ENCODE measurements at places on chromosomes 7 and 10. TPM values are rescaled to one million over a fixed set of nuclear protein-coding genes. Genes with fewer than 3 reads are reported as not detected.

IFIT1B gene
- total RNA-seq, result not detected

NANOS1 gene
- 0.49 TPM for total RNA-seq

HERPUD2 gene
- 71.8 TPM for total RNA-seq

SLC39A12 gene
- not detected for total RNA-seq

CDHR3 gene
- 12.1 TPM for total RNA-seq

GIMAP8 gene
- 59.0 TPM for total RNA-seq

INHBA gene
- total RNA-seq, result 0.14 TPM

CYP3A5 gene
- not detected for total RNA-seq

Measured in CD4-positive, alpha-beta memory T cell (primary cell).